ENCODE measurements at places on chromosomes 4 and X.

- no peak for DNase-seq
These were observed 28.7 kb upstream of the SPP1 start for GRCh38 chr4:87946766-87947165.

DNA sequence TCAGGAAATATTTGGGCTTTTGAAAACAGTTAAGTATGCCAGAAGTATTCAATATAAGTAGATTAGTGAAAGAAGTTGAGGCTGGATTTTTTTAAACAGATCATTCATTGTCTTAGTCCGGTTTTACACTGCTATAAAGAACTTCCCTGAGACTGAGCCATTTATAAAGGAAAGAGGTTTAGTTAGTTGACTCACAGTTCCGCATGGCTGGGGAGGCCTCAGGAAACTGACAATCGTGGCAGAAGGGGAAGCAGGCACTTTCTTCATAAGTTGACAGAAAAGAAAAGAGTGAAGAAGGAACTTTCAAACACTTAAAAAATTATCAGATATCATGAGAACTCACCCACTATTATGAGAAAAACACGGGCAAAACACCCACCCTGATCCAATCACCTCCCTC, 31.1 kb upstream of the CYLC1 start:
- no peak for DNase-seq

- DNase-seq = no peak
These were observed 147.2 kb downstream of the SPCS3 start for GRCh38 chr4:176467001-176467400.

GRCh38 chr4:61493041-61493440, 292.9 kb downstream of the ADGRL3 start:
- DNase-seq = no peak

GRCh38 chrX:46461660-46462191, 83.5 kb downstream of the ZNF674 start:
- DNase-seq = no peak

DNA sequence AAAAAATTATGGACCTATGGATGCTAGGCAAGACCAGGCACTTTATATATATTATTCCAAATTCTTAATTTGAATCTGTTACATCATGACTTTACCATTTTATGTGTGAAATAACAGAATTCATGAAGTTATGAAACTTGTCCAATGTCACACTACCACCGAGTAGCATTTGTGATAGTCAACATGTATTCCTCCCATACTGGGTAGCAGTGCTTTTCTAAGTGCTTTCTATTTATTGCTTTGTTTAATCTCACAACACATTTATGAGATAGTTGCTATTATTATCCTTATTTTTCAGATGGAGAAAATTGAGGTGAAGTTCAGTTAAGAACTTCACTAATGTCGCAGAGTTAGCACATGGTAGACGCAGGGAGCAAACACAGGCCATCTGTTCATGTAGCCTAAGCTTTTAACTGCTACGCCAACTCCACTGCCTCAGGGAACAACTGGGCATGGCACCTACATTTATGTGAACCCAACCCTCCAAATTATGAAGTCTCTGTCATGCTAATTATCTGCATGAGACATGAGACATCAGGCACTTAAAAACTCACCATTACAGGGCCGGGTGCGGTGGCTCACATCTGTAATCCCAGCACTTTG, 20.8 kb downstream of the GUCY1A1 start:
- DNase-seq = peak; percentile 50

- DNase-seq = peak; percentile 40
These were observed 98.0 kb upstream of the STIM2 start for GRCh38 chr4:26762650-26763049.

- DNase-seq = no peak
These were observed 36.2 kb downstream of the PAPSS1 start for GRCh38 chr4:107683873-107684272.

DNA sequence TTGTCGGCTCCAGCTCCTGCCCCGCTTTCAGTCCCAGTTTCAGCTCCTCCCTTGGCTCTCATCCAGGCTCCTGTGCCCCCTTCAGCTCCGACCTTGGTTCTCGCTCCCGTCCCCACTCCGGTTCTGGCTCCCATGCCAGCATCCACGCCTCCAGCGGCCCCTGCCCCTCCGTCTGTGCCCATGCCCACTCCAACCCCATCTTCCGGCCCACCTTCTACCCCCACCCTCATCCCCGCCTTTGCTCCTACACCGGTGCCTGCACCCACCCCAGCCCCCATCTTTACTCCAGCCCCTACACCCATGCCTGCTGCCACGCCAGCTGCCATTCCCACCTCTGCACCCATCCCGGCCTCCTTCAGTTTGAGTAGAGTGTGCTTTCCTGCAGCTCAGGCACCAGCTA, 31.2 kb downstream of the BCORL1 start:
- no peak for DNase-seq

DNA sequence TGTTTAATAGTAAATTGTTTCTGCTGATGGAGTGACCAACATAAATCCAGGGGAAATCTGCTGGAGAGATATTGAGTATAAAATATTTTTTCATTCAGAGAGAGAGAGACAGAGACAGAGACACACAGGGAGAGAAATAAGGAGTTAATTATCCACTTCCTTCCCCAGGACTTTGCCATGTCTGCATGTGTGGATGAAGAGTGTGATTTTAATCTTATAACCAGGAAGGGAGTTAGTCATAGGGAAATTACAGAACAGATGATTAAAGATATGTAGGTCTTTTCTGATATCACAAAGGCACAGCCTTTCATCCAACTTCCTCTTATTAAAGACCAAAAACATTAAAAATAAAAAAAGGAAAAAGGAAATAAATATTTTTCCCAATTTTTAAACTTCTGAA, 526.3 kb downstream of the SPRY1 start:
- DNase-seq = peak; percentile 20

Measured in NCI-H82 (cell line).